ENCODE measurements at places on chromosomes 2 and 18. TPM values are rescaled to one million over a fixed set of nuclear protein-coding genes. Genes with fewer than 3 reads are reported as not detected.

DNA sequence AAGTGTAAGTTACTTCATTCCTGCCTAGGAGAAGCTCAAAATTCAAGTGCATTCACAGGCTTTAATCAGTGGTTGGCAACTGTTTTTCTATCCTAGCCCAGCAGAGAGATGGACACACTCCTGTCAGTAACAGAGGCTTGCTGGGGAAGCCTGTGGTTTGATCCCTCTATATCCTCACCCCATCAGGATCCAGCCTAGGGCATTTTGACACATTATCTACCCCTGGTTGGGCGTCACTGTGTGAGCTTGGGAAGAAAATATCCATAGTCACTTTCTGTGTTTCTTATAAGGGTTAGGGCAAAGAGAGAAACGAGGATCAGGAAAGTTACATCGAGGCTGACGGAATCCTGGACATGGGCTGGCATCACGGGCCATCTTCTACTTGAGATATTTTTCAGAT, 10.0 kb downstream of the NT5DC4 start:
- H3K36me3 ChIP-seq: no peaks in the 10 kb centered on the region
- peaks cover 23% of the 10 kb centered on the region for H3K4me1 ChIP-seq
- H3K27ac ChIP-seq: no peak overlapping the region
- no peak for DNase-seq
- H3K4me3 ChIP-seq: no peak overlapping the region
- H3K27me3 ChIP-seq: no peaks in the 10 kb centered on the region

GRCh38 chr2:241496003-241496707, 12.2 kb downstream of the STK25 start:
- H3K4me1 ChIP-seq: peaks cover 10% of the 10 kb centered on the region
- DNase-seq: no peak
- H3K27me3 ChIP-seq: no peaks in the 10 kb centered on the region
- H3K36me3 ChIP-seq: peaks cover 90% of the 10 kb centered on the region

DNA sequence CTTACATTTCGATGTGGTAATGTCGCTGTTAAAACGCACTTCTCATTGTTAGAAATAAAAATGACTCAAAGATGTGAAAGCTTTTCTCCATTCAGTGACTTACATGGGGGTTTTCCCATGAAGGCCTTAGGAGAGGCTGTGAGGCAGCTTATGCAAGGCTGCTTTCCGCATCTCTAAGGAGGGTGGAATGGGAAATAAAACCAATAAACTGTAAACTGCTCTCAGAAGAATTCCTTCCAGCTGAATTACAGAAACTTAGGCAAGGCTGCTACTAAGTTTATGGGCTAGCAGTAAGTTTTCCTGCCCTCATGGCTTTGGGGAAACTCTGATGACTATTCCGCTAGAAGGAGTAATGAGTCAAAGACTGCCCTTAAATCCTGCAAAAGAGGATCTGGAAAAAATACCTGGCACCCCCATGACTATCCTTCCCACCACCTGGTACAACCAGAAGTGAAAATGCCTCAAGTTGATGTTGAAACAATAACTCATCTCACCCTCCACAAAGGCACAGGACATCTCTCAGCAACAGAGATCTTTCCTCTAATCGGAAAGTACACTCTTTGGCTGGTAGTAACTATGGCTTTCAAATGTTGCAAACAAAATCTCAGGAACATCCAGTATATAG, 97.7 kb upstream of the SMAD7 start:
- DNase-seq: no peak
- H3K27ac ChIP-seq: no peak overlapping the region
- H3K36me3 ChIP-seq: peaks cover 3% of the 10 kb centered on the region
- H3K27me3 ChIP-seq: no peaks in the 10 kb centered on the region
- H3K4me1 ChIP-seq: peaks cover 43% of the 10 kb centered on the region

- no peaks in the 10 kb centered on the region for H3K36me3 ChIP-seq
- no peak for DNase-seq
- no peak overlapping the region for H3K27ac ChIP-seq
Observed at GRCh38 chr18:77161961-77162360, 29.4 kb upstream of the MBP start.

DNA sequence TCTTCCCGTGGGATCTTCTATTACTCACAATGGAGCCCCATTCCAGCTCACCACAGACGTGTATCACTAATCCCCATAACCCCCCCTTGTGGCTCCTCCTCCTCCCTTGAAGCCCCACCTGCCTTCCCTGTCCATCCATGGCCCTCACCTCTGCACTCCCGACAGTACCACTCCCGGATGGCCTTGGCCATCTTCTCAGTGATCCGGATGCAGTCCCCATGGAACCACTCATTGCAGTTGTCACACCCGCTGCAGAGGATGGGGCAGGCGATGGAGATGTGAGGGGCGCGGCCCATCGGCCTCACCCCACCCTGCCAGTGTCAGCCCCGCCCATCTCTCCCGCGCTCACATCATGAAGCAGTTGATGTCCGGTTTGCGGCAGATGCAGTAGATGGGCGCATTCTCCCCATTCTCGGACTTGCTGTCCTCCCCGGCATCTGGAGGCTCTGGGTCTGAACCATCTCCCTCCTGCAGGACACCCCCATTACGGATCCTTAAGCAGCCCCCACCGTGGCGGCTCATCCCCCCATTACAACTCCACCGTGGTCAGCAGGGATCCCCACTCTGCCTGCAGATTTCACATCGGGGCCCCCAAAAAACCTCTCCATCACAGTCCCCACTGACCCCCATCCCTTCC, 983 bp downstream of the CXXC1 start:
- no peak overlapping the region for H3K27ac ChIP-seq
- H3K27me3 ChIP-seq: no peaks in the 10 kb centered on the region
- peak overlapping the region; percentile 87 for H3K4me3 ChIP-seq
- H3K36me3 ChIP-seq: peaks cover 37% of the 10 kb centered on the region

- H3K4me1 ChIP-seq: no peaks in the 10 kb centered on the region
- no peaks in the 10 kb centered on the region for H3K27me3 ChIP-seq
- no peaks in the 10 kb centered on the region for H3K36me3 ChIP-seq
- H3K27ac ChIP-seq: no peak overlapping the region
Observed at GRCh38 chr18:6352275-6352674, 62.4 kb downstream of the L3MBTL4 start.

- H3K27ac ChIP-seq: no peak overlapping the region
- no peaks in the 10 kb centered on the region for H3K4me1 ChIP-seq
- no peaks in the 10 kb centered on the region for H3K27me3 ChIP-seq
- peaks cover 75% of the 10 kb centered on the region for H3K36me3 ChIP-seq
- no peak for DNase-seq
- H3K4me3 ChIP-seq: no peak overlapping the region
Observed at GRCh38 chr2:241720560-241720959, 13.9 kb upstream of the D2HGDH start.

DNA sequence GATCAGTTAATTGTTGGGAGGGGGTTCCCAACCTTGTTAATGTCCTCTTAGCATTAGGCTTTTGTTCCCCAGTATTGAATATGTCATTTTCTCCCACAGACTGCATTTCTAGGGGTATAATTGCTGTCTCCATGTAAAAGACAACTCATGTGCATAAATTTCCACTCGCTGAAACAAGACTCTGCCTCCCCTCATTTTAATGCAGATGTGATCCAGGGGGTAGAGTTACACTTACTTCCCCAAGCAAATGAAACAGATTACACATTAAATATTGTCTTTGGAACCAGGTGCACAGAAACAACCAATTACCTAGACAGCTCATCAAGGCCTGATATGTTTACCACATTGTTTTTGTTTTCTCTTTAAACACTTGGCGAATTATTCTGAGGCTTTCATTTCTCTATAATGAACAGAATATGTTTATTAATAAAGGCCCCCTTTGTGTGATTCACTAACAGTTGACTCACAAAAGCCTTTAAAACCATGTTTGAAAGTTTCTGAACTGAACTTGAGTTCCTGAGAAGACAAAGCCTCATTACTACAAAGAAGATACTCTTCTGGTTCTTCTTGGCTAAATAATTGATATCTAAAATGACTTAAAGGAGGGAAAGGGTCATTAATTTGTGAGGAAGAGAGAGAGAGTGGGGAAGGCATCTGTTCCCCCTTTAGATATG, 15.0 kb upstream of the ACVR1 start:
- H3K27me3 ChIP-seq: no peaks in the 10 kb centered on the region
- no peaks in the 10 kb centered on the region for H3K4me1 ChIP-seq
- no peak overlapping the region for H3K27ac ChIP-seq
- no peak for DNase-seq
- no peaks in the 10 kb centered on the region for H3K36me3 ChIP-seq

- peaks cover 4% of the 10 kb centered on the region for H3K36me3 ChIP-seq
- DNase-seq: no peak
- no peak overlapping the region for H3K4me3 ChIP-seq
- H3K27me3 ChIP-seq: no peaks in the 10 kb centered on the region
- peak overlapping the region; percentile 34 for H3K27ac ChIP-seq
Observed at GRCh38 chr18:57747809-57748680, 55.1 kb downstream of the ATP8B1 start.

The MORN2 gene
- polyA plus RNA-seq: 16.6 TPM

- DNase-seq: no peak
- H3K27me3 ChIP-seq: no peaks in the 10 kb centered on the region
- no peaks in the 10 kb centered on the region for H3K4me1 ChIP-seq
- H3K36me3 ChIP-seq: no peaks in the 10 kb centered on the region
- no peak overlapping the region for H3K4me3 ChIP-seq
Observed at GRCh38 chr2:62145478-62146100, 50.3 kb upstream of the B3GNT2 start.

The POTEI gene
- polyA plus RNA-seq: 0.10 TPM

GRCh38 chr2:121255358-121255757, 29.6 kb downstream of the TFCP2L1 start:
- no peak overlapping the region for H3K4me3 ChIP-seq
- DNase-seq: no peak
- H3K27ac ChIP-seq: no peak overlapping the region
- H3K4me1 ChIP-seq: no peaks in the 10 kb centered on the region
- no peaks in the 10 kb centered on the region for H3K36me3 ChIP-seq
- no peaks in the 10 kb centered on the region for H3K27me3 ChIP-seq

The PRADC1 gene
- 13.5 TPM for polyA plus RNA-seq

GRCh38 chr2:240611601-240612210, 13.6 kb upstream of the GPR35 start:
- H3K27me3 ChIP-seq: no peaks in the 10 kb centered on the region
- no peak for DNase-seq
- no peak overlapping the region for H3K27ac ChIP-seq

DNA sequence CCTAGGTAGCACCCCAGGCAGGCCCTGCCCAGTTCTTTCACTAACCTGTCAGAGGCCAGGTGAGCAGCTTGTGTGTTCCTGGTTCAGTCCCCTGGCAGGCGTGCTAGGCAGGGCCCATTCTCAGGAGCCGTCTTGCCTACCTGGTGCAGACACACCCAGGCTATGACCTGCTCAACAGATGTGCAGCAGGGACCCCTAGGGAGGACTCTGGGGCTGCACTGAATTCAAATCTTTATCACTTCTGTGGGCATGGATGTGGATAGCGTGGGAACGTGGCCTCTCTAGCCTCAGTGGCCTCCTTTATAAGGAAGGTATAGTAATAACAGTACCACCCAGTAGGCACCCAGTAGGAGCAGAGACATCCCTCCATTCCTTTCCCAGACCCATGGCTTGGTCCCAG, 48.4 kb downstream of the PLEKHB2 start:
- peaks cover 12% of the 10 kb centered on the region for H3K36me3 ChIP-seq
- H3K4me1 ChIP-seq: no peaks in the 10 kb centered on the region
- no peak overlapping the region for H3K27ac ChIP-seq

The MOGAT1 gene
- polyA plus RNA-seq: not detected

The LBX2 gene
- 47.8 TPM for polyA plus RNA-seq

GRCh38 chr2:143068509-143068908, 60.7 kb upstream of the ARHGAP15 start:
- H3K4me3 ChIP-seq: no peak overlapping the region
- no peaks in the 10 kb centered on the region for H3K27me3 ChIP-seq
- no peaks in the 10 kb centered on the region for H3K4me1 ChIP-seq
- peak; percentile 2 for DNase-seq

DNA sequence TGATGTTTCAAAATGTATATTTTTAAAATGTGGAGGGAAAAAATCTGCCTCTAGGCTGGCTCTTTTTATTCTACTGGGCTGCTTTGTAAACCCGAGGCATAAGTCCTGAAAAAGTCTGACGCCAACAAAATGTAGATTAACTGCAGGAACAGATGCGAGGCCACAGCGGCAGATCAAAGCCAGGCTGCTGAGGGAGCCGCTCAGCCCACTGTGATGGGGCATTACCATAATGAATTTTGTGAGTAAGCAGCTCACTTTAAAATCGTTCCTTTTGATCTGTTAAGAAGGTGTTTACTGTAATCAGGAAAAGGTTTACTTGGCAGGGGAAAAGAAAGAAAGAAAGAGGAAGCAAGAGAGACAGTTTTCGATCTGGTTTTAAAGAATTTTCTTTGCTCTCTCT, 269.0 kb downstream of the ICOS start:
- no peaks in the 10 kb centered on the region for H3K27me3 ChIP-seq
- H3K4me3 ChIP-seq: no peak overlapping the region
- no peak overlapping the region for H3K27ac ChIP-seq
- DNase-seq: no peak
- no peaks in the 10 kb centered on the region for H3K4me1 ChIP-seq

DNA sequence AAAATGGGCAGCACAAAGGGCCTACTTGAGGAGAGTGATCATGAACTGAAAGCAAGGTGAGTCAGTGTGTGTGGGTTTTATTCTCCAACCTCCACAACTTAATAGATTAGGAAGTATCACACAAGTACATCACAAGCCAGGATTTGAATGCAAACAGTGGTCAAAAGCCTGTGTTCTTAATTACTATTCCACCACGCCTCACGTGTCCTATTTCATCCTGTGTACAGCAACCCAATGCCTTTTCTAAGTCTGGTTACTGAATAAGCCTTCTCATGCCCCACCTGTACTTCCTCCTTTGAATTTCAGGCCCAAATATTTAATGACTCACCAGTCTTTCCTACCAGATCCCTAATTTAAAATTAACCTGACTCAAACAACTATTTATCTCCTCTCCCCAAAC, 755.7 kb upstream of the SLC8A1 start:
- no peaks in the 10 kb centered on the region for H3K36me3 ChIP-seq
- no peak overlapping the region for H3K27ac ChIP-seq
- no peaks in the 10 kb centered on the region for H3K27me3 ChIP-seq
- H3K4me3 ChIP-seq: no peak overlapping the region
- H3K4me1 ChIP-seq: no peaks in the 10 kb centered on the region
- DNase-seq: no peak

GRCh38 chr18:8260827-8261226, 348.4 kb upstream of the RAB12 start:
- no peaks in the 10 kb centered on the region for H3K36me3 ChIP-seq
- no peaks in the 10 kb centered on the region for H3K27me3 ChIP-seq
- no peaks in the 10 kb centered on the region for H3K4me1 ChIP-seq
- no peak for DNase-seq

DNA sequence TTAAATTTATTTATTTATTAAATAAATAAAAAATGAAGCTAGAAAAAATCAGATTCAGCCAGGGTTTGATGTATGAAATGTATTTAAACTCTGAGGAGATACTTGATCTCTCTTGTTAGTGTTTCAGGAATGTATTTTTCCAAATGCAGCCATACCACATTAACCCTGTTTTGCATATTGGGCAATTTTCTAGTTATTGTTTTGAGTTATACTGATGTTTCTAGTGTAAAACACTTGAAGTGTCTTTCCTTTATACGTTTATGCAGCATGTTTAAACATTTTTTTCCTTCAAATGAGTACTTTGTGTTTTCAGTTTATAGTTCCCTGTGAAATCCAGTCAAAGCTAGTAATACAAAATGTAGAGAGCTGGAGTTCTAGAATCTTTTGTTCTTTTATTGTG, 69.9 kb downstream of the WDR7 start:
- no peak for DNase-seq
- no peaks in the 10 kb centered on the region for H3K4me1 ChIP-seq
- no peaks in the 10 kb centered on the region for H3K36me3 ChIP-seq
- no peaks in the 10 kb centered on the region for H3K27me3 ChIP-seq
- no peak overlapping the region for H3K4me3 ChIP-seq

Measured in large intestine (tissue), 12 donors.